Omental fat pad (tissue), 4 donors: ENCODE measurements at places on chromosomes 3 and 15. TPM values are rescaled to one million over a fixed set of nuclear protein-coding genes. Genes with fewer than 3 reads are reported as not detected.

The HYAL1 gene
- 32.3 TPM for total RNA-seq

The TRIM71 gene
- 0.13 TPM for total RNA-seq

GRCh38 chr3:146308682-146309081 is 57.8 kb upstream of the PLSCR4 start:
- no peak for DNase-seq

The BUB1B gene
- total RNA-seq: 7.4 TPM

DNA sequence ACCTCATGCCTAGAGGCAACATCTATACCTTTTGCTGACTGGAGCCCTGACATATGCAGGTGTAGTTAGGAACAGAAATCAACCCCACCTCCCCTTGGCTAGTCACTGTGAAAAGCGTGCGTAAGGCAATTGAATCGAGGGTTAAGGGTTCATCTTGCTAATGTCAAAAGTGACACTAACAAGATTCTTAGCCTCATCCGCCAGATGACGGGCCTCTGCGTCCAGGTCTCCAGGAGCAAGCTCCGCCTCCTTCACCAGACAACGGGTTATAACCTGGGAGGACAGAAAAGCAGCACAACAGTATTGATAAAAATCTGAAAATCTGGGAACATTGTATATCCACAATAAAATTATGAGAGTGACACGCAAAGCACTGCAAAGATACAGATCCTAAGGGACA is 4.7 kb downstream of the SELENOS start:
- DNase-seq: no peak

DNA sequence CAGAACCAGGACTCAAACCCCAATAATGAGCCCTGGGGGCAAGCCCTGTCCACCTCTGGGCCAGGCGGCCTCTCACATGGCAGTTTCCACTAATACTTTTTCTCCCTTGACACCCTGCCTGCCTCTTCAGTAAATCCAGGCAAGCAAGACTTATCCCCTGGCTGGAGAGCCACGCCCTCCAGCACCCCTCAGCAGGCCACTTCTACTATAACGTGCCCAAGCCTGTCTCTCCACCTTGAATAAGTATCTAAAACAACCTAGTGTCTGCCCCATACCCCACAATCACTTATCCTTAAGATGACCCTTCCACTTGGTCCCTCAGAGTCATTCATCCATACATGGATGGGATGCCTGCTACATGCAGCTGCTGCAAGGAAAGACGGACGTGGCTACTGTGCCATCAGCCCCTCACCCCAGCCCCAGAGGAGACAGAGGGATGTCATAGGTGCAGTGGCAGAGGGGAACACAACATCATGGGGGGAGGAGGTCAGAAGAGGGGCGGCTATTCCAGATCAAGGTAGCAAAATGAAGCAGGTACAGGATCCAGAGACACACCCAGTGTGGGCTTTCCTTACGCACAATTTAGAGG is 63.4 kb downstream of the LRIG1 start:
- DNase-seq: no peak

DNA sequence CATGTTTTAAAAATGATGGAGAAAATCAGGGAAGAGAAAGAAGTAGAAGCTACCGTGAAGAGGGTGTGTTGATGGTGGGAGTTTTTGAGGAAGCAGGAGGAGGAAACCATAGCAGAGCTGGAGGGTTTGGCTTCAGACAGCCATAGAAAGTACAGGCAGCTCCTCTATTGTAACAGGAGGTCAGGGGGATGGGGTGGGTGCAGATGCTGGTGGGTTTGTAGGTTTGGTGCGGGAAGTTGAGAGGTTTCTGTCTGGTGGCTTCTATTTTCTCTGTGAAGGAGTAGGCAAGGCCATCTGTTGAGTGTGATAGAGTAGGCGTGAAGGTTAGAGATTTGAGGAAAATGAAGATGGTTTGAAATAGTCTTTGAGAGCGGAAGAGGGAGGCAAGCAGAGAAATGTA is 97.7 kb upstream of the TBC1D5 start:
- DNase-seq: no peak

The KBTBD8 gene
- total RNA-seq: 2.0 TPM

DNA sequence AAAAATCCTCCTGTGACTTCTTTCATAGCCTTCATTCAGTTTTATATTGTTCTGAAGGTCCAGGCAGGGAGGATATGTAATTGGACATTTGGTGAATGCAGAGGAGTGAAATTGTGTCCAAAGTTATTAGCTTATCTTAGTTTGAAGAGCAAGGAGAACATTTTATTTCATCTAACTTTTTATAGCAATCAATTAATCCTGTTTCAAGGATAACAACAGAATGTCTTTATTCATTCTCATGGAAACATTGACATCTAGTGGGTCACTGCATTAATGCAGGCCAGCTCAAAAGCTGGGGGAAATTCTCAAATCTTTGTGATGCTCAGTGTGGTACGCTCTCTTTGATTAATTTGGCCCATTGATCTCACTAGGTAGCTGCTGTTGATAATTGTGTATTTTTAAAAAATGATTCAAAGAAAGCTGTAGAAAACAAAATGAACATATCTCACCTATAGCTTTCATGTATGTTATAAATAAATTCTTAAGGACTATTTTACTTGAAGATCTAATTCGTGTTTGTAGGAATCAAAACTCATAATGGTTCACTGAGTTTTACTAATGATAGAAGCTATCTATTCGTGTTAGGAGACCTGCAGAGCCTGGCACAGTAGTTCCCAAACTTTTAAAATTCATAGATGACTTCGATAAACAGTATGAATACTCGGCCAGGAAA is 150.8 kb upstream of the KCNMB2 start:
- no peak for DNase-seq

The NTRK3 gene
- total RNA-seq: 3.6 TPM
